ENCODE measurements at places on chromosomes 4 and X. TPM values are rescaled to one million over a fixed set of nuclear protein-coding genes. Genes with fewer than 3 reads are reported as not detected.

DNA sequence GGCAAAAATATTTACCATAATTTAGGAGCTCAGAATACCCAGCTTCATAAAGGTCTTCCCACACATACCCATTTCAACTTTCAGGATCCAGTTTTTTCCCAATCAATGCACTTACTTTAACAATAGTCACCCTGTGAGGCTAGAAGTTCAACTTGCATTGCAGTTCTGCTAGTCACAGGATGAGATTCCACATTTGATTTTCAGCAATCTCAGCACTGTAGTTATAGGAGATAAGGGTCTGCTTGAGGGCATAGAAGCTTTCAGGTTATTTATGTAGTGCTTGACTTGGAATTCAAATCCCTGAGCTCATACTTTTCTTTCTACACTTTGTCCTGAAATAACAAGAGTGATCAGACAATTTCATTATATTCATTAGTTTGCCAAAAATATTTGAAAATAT lies 78.3 kb upstream of the IL2 start:
- no peak for DNase-seq
- no peaks in the 10 kb centered on the region for H3K36me3 ChIP-seq
- no peaks in the 10 kb centered on the region for H3K27me3 ChIP-seq
- H3K27ac ChIP-seq: no peak overlapping the region
- no peaks in the 10 kb centered on the region for H3K4me1 ChIP-seq

DNA sequence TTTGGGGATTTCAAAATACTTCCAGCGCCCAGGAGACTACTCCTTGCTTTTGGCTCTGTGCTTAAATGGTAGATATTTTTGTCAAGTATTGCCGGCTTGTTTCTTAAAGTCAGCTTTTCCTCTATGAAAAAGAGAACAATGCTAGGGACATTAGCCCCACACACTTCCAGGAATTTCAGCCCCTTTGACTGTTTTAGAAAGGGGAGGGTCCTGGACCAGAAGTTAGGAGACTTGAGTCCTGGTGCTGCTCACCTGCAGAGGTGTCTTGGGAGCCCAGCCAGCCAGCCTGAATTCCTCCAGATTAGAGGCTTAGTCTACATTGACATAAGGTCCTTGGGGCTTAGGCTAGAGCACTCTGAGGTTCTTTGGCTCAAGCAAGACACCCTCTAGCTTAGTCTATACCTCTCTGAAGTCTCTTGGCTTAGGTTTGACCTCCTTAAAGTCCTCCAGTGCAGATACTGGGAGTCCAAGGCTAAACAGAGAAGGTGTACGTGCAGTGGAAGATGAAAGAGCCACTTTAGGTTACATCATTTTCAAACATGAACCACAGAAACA lies 1.6 kb upstream of the SETD7 start:
- no peak overlapping the region for H3K4me3 ChIP-seq
- H3K27me3 ChIP-seq: no peaks in the 10 kb centered on the region
- no peaks in the 10 kb centered on the region for H3K36me3 ChIP-seq
- H3K27ac ChIP-seq: no peak overlapping the region

DNA sequence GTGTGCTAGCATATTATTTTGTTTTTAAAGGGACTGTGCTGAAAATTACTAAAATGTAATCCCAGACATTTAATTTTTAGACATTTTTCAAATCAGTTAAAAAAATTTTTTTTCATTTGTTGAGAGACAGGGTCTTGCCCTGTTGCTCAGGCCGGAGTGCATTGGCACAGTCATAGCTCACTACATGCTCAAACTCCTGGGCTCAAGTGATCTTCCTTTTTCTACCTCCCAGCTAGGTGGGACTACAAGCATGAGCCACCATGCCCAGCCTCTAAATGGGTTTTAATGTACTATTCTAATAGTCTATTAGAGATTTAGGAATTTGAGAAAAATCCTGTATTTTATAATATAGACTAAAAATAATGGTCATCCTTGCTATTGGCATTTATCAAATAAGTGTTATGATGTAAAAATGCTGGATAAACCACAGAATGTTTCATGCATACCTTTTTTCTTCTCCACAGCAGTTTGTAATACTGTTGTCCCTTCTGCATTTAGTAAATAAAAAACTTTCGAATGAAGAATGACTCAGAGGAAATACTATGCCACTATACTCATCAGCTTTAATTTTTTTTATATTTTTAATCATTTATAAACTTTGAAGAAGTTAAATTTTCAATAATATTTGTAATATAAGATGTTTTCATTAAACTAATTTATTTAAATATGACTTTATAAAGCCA lies 29.9 kb downstream of the CPEB2 start:
- no peak for DNase-seq
- no peak overlapping the region for H3K27ac ChIP-seq
- no peak overlapping the region for H3K4me3 ChIP-seq
- peaks cover 14% of the 10 kb centered on the region for H3K4me1 ChIP-seq
- no peaks in the 10 kb centered on the region for H3K27me3 ChIP-seq

- DNase-seq: no peak
- H3K27me3 ChIP-seq: no peaks in the 10 kb centered on the region
- H3K36me3 ChIP-seq: no peaks in the 10 kb centered on the region
Observed at GRCh38 chrX:7730071-7730470, 112.9 kb upstream of the VCX start.

DNA sequence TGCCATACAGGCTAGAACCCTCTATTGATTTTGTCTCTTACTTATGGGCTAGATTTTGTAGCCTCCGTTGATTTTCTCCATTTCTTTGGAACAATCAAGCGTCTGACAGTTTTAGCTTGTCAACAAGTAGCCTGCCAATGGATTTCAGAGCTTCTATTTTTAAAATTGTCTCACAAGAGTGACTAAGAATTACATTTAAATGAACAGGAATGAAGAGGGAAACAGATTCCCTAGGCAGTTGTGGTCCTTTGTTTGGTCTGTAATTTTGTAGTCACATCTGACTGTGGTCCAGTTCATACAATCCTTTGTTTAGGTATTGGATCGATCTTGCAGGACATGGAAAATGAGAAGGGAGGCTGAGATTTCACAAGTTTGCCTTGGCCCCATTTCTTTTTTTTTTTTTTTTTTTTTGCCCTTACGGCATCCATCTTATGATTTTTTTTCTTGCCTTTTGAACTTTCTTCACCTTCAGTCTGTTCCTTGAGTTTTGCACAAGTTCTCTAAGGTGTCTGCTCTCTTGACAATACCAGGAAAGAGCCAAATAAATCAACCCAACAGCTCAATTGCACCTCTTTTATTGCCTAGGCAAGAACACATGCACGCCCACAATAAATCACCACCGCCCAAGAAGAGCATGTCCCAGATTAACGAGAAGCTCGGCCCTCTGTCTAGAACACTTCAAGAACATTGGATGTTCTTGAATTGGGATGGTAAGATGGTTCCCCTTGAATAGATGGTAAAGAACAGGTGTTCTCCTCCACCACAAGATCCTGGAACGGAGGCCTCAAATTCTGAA lies 86.5 kb upstream of the EGFL6 start:
- no peak overlapping the region for H3K27ac ChIP-seq
- no peaks in the 10 kb centered on the region for H3K36me3 ChIP-seq
- H3K4me1 ChIP-seq: no peaks in the 10 kb centered on the region
- H3K27me3 ChIP-seq: no peaks in the 10 kb centered on the region
- DNase-seq: no peak
- no peak overlapping the region for H3K4me3 ChIP-seq

GRCh38 chrX:69142788-69143469 lies 22.3 kb downstream of the PJA1 start:
- H3K4me1 ChIP-seq: no peaks in the 10 kb centered on the region
- no peaks in the 10 kb centered on the region for H3K36me3 ChIP-seq
- no peaks in the 10 kb centered on the region for H3K27me3 ChIP-seq
- H3K27ac ChIP-seq: no peak overlapping the region

Gene CORIN
- 0.15 TPM for total RNA-seq

Gene AMER1
- total RNA-seq: 4.8 TPM

Data from thyroid gland (tissue), 4 donors.